ENCODE measurements at places on chromosomes 12 and 14.

- H3K4me3 ChIP-seq, result no peak overlapping the region
- no peaks in the 10 kb centered on the region for H3K27me3 ChIP-seq
- peak; percentile 67 for DNase-seq
- H3K27ac ChIP-seq, result peak overlapping the region; percentile 34
Measured at GRCh38 chr14:22319526-22320361, 269.3 kb downstream of the DAD1 start.

- peaks cover 4% of the 10 kb centered on the region for H3K4me1 ChIP-seq
- no peak overlapping the region for H3K27ac ChIP-seq
- H3K36me3 ChIP-seq, result no peaks in the 10 kb centered on the region
- H3K4me3 ChIP-seq, result no peak overlapping the region
- no peak for DNase-seq
Measured at GRCh38 chr12:82655751-82656150, 31.0 kb upstream of the TMTC2 start.

DNA sequence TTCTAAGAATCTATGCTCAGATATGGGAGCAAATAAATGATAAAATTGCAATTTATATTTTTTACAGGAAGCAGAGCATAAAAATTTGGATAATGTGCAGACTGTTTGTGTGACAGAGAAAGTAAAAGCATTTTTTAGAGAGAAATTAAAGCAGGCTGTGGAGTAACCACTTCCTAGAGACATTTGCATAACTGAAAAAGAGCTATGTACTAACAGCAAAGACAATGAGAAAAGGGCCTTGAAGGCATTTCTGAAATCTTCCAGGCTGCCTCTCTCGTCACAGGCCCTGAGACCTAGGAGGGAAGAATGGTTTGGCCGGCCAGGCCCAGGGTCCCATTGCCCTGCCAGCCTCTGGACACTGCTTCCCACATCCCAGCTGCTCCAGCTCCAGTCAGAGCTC lies 247.2 kb downstream of the ALX1 start:
- no peak overlapping the region for H3K4me3 ChIP-seq
- DNase-seq, result no peak
- no peaks in the 10 kb centered on the region for H3K4me1 ChIP-seq

- DNase-seq, result no peak
- no peaks in the 10 kb centered on the region for H3K4me1 ChIP-seq
Measured at GRCh38 chr12:127044836-127045235, 1222.1 kb upstream of the TMEM132C start.

- DNase-seq, result no peak
- no peaks in the 10 kb centered on the region for H3K4me1 ChIP-seq
- no peaks in the 10 kb centered on the region for H3K36me3 ChIP-seq
Measured at GRCh38 chr12:4421590-4422031, 24.0 kb downstream of the FGF6 start.

- DNase-seq, result no peak
- no peak overlapping the region for H3K4me3 ChIP-seq
- H3K4me1 ChIP-seq, result no peaks in the 10 kb centered on the region
- H3K27ac ChIP-seq, result no peak overlapping the region
- H3K36me3 ChIP-seq, result no peaks in the 10 kb centered on the region
- H3K27me3 ChIP-seq, result no peaks in the 10 kb centered on the region
Measured at GRCh38 chr12:2453761-2454090, 341.0 kb upstream of the FKBP4 start.

DNA sequence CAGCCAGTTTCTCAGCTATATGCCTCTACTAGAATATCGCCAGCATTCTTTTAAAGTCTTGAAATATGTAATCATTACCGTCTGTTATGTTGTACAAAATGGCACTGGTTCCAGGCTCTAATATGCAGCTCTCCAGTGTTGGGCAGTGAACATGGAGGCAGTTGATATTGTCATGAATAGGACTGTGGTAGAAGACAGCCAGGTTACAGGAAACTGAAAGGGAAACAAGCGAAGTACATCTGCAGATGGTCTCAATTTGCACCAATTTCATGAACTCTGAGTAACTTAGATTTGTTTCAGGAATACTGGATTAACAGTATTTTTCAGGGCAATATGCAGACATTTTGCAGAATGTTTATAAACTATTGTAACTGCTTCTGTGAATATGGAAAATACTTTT lies 13.4 kb upstream of the KLHL42 start:
- no peaks in the 10 kb centered on the region for H3K27me3 ChIP-seq
- H3K36me3 ChIP-seq, result no peaks in the 10 kb centered on the region
- no peak overlapping the region for H3K27ac ChIP-seq
- H3K4me1 ChIP-seq, result peaks cover 3% of the 10 kb centered on the region

DNA sequence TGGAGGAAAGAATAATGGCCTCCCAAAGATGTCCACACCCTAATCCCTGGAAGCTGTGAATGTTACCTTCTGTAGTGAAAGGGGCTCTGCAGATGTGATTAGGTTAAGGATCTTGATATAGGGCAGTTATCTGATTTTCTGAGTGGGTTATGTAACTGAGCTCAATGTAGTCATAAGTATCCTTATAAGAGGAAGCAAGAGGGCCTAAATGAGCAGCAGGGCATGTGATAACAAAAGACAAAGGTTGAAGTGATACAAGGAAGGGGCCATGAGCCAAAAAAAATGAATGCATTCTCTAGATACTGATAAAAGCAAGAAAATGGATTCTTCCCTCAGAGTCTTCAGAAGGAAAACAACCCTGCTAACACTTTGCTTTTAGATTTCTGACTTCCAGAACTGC lies 78.8 kb downstream of the OSBPL8 start:
- no peak overlapping the region for H3K27ac ChIP-seq
- H3K4me3 ChIP-seq, result no peak overlapping the region
- H3K36me3 ChIP-seq, result no peaks in the 10 kb centered on the region
- H3K27me3 ChIP-seq, result no peaks in the 10 kb centered on the region
- DNase-seq, result no peak
- H3K4me1 ChIP-seq, result no peaks in the 10 kb centered on the region

- no peaks in the 10 kb centered on the region for H3K36me3 ChIP-seq
- no peaks in the 10 kb centered on the region for H3K4me1 ChIP-seq
- H3K4me3 ChIP-seq, result no peak overlapping the region
Measured at GRCh38 chr14:49857427-49858003, 4.9 kb upstream of the NEMF start.

- H3K27ac ChIP-seq, result no peak overlapping the region
- H3K27me3 ChIP-seq, result no peaks in the 10 kb centered on the region
- no peak overlapping the region for H3K4me3 ChIP-seq
Measured at GRCh38 chr14:92493492-92493891, 20.1 kb upstream of the RIN3 start.

- no peaks in the 10 kb centered on the region for H3K36me3 ChIP-seq
- H3K4me1 ChIP-seq, result peaks cover 32% of the 10 kb centered on the region
- peak; percentile 88 for DNase-seq
Measured at GRCh38 chr12:15629108-15629507, 160.1 kb downstream of the EPS8 start.

DNA sequence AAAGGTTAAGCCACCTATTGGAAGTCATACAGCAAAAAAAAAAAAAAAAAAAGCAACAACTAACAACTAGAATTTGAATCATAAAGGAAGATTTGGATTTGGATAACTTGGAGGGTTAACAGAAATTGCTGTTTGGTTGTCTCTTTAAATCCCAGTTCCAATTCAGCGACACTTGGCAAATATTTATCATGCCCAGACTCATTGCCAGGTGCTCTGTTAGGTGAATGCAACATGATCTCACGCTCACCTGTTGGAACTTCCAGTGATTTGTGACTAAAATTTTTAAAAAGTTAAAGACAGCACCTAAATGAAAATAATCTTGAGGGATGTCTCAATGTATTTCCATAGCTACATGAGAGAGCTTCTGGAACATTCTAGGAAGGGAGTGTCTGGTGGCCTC lies 103.7 kb downstream of the TBX3 start:
- no peaks in the 10 kb centered on the region for H3K36me3 ChIP-seq
- H3K4me1 ChIP-seq, result no peaks in the 10 kb centered on the region
- DNase-seq, result no peak
- no peak overlapping the region for H3K27ac ChIP-seq

DNA sequence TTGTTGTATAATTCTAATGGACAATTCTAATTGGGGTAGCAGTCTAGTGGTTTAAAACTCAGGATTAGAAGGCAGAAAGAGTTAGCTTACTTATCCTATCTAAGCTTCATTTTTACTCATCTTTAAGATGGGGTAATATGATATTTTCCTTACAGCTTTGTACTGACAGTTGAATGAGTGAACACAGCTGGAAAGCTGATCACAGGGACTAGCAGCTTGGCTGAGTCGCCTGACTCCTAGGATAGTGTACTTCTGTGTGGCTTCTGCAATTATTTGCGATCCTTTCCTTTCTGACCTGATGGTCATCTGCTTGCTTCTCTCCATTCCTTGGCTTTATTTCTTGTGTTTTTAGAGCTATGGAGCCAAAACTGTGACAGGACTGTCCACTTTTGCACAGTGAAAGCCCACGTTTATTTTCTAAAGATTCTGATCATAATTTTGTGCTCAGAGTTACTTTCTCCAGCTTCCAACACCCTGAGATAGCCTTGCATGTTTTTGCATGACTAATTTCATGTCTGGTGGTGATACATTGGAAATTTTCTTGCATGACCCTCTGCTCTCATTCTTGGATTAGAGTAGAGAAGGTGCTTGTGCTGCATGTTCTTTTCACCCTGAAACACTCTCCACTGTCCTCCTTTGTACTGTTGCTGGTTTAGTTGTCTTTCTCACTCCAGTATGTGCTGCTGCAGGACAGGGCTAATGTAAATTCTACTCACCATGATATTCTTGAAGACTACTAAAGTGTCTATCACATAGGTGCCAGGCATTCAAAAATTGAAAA lies 377.0 kb upstream of the ATP2B1 start:
- no peak overlapping the region for H3K27ac ChIP-seq
- no peak for DNase-seq
- H3K27me3 ChIP-seq, result no peaks in the 10 kb centered on the region
- H3K4me1 ChIP-seq, result no peaks in the 10 kb centered on the region

DNA sequence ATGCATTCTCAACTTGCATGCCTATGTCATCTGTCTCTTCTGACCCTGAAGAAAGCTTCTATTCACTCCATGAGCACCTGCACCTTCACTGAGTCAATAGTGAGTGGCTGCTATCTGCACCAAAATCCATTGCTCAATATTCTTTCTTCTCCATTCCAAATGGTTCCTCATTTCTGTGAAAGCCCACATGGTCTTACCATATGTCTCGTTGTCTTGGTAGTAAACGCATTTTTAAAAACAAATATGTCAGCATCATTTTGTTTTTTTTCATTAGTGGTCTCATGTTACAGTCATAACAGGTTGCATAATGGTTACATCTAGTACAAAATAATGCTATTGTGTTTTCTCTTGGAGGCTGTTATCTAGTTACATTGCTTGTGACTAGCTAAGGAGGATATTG lies 106.9 kb upstream of the CPM start:
- H3K27ac ChIP-seq, result no peak overlapping the region
- H3K27me3 ChIP-seq, result no peaks in the 10 kb centered on the region
- H3K4me1 ChIP-seq, result no peaks in the 10 kb centered on the region
- H3K4me3 ChIP-seq, result no peak overlapping the region
- no peaks in the 10 kb centered on the region for H3K36me3 ChIP-seq

- no peak overlapping the region for H3K4me3 ChIP-seq
- peaks cover 29% of the 10 kb centered on the region for H3K4me1 ChIP-seq
- H3K36me3 ChIP-seq, result no peaks in the 10 kb centered on the region
- H3K27me3 ChIP-seq, result no peaks in the 10 kb centered on the region
- H3K27ac ChIP-seq, result peak overlapping the region; percentile 19
Measured at GRCh38 chr12:103673891-103674375, 86.9 kb downstream of the STAB2 start.

DNA sequence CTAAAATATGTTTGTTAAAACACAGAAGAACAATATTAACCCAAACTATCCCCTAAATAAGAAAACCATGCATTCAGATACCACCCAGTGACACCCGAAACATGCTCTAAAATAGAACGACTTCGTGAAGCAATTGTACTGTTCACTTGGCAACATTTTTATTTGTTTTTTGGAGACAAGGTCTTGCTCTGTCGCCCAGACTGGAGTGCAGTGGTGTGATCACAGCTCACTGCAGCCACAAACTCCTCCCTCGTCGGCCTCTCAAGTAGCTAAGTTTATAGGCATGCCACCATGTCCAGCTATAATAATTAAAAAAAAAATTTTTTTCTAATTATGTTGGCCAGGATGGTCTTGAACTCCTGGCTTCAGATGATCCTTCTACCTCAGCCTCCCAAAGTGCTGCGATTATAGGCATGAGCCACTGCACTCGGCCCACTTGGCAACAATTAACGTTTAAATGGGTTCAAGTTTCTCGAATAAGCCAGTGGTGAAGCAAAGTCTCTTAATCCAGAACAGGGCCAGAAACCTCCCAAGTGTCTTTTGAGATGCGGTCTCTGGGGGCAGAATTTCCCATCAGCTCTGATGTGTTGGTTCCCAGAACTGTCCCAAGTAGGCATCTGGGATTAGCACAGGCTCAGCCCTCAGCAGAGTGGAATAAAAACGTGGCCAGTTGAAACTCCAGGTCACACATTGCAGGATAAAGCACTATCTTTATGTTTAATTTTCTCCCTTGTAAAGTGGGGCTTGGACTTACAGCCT lies 74.5 kb downstream of the TMCC3 start:
- H3K27ac ChIP-seq, result no peak overlapping the region
- DNase-seq, result no peak
- peaks cover 12% of the 10 kb centered on the region for H3K4me1 ChIP-seq

DNA sequence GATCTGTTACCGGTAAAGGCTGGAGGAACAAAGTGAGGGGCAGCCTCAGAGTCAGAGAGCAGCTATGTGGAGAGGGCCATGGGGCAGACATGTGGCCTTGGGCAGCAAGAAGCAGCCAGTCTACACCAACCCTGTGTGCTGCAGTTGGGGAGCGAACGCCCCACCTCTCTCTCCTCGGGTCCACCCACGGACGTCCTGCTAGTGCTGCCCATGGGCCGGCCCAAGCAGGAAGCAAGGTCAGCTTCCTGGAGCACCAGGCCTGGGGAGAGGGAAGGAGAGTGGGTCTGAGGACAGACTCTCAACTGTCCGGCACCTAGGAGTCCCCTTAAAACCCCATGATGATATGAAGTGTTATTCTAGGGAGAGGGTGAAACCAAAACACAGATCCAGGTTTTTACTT lies 254.8 kb upstream of the FKBP4 start:
- no peaks in the 10 kb centered on the region for H3K4me1 ChIP-seq
- no peak overlapping the region for H3K27ac ChIP-seq
- DNase-seq, result no peak

- no peak overlapping the region for H3K4me3 ChIP-seq
- H3K27me3 ChIP-seq, result no peaks in the 10 kb centered on the region
- peaks cover 5% of the 10 kb centered on the region for H3K4me1 ChIP-seq
- DNase-seq, result no peak
- no peak overlapping the region for H3K27ac ChIP-seq
Measured at GRCh38 chr12:95070378-95070777, 3.0 kb downstream of the NR2C1 start.

- no peak overlapping the region for H3K4me3 ChIP-seq
- no peak for DNase-seq
- peaks cover 15% of the 10 kb centered on the region for H3K4me1 ChIP-seq
- no peaks in the 10 kb centered on the region for H3K36me3 ChIP-seq
Measured at GRCh38 chr14:80587096-80587724, 354.3 kb downstream of the CEP128 start.

All from Caco-2 (cell line).